ENCODE measurements at places on chromosomes 6 and 20. TPM values are rescaled to one million over a fixed set of nuclear protein-coding genes. Genes with fewer than 3 reads are reported as not detected.

DNA sequence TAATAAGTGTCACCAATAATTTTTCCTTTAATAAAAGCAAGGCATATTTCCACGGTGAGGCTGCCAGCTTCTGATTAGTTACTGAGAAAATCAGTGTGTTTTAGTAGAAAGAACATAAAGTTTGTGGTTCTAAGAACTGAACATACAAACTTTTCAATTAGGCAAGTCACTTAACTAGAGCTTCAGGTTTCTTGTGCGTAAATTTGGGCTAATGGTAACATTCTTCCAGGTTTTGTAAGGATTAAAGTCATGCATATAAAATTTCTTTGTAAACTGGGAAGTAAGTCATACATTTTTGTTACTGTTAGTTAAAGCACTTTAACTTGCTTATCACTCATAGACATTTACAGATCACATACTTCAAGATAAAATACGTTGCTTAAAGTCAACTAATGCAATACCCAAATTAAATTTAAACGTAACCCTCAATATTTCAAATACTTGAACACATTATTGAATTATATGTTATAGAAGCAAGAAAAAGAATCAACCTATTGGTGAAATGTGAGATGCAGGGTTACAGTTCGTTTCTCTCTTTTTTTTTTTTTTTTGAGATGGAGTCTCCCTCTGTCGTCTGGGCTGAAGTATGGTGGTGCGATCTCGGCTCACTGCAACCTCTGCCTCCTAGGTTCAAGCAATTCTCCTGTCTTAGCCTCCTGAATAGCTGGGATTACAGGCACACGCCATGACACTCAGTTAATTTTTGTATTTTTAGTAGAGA is 327.3 kb upstream of the NOX3 start:
- no peak for ATAC-seq

DNA sequence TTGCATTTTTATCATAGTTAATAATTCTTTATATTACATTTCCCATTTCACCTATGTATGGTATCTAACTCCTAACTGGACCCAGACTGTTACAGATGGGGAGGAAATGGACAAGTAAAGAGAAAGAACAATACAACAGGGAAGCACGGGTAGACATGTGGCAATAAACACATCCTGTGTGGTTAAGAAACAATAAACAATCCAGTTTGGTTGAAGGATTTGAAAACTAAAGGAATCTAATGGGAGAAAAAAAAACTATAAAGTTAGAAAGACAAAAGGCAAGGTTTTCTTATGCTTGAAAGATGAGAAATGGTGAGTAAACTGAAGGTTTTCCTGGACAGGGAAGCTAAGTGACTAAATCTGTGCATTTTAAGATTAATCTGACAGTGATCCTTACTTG is 34.9 kb upstream of the ALDH8A1 start:
- ATAC-seq = no peak

- peak; percentile 96 for ATAC-seq
Measured at GRCh38 chr6:167855825-167856425, 29.2 kb downstream of the AFDN start.

- no peak for ATAC-seq
Measured at GRCh38 chr6:118536478-118536877, 11.6 kb upstream of the PLN start.

GRCh38 chr6:69774740-69775584 is 21.8 kb downstream of the LMBRD1 start:
- no peak for ATAC-seq

DNA sequence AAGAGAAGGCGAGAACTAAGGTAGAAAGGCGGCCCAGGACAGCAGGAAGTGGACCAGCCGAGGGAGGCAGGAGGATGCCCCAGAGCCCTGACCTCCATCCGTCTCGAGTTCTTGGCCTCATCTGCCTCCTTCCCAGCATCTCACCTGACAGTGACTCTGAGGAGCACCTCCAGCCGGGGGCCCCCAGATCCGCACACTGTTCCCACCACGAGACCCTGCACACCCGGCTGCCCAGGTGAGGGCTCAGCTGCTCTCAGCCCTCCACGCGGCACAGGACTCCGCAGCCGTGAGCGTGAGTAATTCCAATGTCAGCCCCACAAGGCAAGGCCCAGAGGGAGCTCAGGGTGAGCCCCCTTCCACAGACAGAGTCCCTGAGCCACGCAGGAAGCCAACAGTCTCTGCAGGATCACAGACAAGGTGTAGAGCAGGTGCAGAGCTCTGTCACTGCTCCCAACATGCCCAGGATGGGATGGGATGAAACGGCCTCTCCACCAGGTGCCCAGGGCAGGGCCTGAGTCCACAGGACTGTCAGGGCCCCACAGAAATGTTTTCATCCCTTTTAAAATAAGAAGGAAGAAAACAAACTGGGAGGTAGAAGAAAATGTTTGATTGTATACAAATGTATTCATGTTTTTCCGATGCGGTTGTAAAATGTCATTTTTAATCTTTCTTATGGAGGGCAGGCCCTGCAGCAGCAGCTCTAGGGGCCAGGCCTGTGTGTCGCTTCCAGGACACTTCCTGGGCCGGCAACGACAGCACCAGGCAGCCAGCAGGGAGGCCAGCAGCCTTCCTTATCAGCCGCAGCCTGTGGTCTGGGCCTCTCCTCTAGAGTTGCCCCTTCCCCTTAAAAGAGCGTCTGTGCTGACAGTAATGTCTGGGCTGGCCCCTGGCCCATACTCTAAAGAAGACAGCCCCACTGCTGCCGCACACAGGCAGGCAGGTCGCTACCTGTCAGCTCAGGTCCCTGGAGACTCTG is 66.9 kb downstream of the DLL1 start:
- ATAC-seq = peak; percentile 19

DNA sequence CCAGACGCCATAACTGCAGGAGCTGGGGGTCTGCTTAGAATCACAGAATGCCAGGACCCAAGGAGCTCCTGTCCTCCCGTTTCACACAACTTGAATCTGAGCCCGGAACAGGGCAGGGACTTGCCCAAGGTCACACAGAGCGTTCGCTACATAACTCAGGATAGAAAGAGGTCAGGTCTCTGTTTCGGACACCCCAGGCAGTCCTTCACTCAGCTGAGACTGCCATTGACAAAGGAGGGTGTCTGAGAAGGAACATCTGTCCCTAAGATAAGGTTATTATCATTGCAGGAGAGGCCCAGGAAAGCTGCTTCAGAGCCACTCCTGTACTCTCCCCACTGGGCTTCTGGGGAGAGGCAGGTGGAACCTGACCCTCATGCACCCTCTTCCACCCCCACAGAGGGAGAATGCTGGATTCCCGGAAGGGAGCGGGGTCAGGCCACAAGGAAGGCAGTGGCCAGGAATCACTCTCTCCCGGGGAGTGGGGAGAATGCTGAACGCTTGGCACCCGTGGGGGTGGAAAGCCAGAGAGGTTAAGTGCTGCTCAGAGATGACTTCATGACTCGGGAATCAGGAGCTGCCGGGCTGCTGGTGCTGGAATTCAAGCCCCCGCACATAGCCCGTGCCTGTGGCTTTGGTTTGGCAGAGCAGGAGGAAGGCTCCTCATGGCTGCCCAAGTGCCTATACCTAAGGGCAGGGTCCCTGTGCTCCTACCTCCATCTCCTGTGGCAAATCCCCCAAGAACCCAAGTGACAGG is 10.7 kb downstream of the SDC4 start:
- peak; percentile 10 for ATAC-seq

DNA sequence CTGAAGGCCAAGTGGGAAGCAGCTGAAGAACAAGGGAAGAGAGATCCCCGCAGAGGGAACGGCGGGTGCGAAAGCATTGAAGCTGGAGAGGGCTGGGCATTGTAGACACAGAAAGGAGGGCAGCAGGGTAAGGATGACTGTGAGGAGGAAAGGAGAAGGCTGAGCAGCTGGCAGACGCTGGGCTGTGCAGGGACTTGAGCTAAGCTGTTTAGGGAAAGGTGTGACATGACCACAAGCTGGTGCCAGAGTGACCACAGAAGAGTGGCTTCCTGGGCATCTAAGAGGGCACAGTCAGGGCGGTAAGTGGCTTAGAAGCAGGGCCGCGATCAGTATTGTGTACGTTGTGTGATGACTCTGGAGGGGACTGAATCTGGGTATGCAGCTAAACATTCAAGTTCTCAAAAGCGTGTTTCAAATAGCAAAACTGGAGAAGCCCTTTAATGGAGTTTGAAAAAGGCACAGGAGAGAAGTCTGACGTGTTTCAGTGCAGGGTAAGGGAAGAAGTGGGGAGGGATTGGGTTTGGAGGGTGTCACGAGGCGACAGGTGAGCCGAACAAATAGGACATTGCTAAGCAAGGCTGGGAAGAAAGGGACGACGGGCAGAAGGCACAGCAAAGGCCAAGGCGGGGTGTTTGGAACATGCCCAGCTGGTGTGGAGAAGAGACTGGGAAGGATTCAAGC is 46.1 kb upstream of the ARFGEF2 start:
- no peak for ATAC-seq

DNA sequence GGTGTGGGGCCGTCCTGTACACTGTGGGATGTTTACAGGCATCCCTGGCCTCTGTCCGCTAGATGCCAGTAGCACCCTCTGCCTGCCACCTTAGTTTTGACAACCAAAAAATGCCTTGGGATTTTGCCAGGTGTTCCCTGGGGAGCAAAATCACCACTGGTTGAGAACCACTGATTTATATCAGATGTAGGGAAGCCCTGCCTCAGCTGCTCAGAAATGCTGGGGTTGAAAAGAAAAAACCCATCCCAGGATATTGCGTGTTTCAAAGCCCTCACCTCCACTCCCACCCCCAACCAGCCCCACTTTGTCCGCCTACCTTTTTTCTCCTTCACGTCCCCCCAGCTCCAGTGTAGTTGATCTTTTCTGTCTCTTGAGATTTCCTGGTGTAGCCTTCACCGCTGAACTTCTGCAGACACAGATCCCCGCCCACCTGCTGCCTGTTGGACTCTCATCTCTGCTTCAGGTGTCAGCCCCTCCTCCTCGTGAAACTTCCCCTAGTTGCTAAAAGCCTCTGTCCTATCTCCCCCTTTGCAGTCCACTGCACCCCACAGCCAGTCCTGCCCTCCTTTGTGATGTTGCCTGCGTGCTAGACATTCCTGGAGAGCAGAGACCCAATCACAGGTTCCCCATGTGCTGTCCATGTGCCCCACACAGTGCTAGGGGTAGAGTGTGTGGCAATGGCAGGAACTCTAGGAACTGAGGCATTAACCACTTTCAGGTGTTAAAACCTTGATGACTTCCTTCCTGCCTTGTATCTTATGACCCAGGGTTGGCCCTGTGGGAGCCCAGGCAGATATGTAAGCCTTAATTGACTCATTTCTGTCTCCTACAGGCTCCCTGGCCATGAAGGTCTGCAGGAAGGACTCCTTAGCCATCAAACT is 98.9 kb downstream of the TBC1D7 start:
- ATAC-seq = no peak

GRCh38 chr20:10332656-10333415 is 101.2 kb downstream of the MKKS start:
- peak; percentile 67 for ATAC-seq

DNA sequence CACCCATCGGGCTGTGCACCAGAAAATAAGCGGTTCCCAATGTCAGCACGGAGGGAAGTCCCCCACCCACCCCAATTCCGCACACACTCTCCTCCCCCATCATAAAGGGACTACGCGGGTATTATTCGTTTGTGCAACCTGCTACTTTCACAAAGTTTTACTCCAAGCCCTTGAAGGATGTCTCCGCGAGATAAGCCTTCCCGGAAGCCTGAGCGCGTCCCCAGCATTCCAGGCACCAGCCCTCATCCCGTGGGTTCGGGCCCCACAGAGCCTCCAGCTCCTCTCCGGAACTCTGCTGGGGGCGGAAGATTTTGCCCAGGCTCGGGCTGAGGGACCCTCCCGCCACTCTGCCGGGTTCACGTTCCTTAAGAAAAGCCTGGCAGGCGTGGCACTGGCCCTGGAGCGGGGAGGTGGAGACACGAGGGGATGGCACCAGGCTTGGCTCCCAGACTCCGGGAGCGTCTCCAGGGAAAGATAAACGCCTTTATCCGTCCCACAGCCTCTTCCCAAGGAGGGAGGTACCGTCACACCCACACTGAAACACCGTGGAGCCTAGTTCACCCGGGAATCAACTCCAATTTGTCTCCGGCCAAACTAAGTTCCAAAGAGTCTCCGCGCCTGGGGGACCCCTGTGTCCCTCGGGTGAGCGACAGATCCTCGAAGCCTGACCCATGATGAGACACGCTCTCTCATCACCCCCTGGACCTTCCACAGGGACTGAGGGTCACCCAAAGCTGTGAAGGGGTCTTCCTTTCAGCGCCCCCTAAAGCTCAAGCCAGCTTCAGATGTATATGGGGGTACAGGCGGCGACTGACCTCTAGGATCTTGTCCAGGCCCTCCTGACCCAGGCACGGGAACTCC is 934 bp downstream of the KCNK5 start:
- no peak for ATAC-seq

DNA sequence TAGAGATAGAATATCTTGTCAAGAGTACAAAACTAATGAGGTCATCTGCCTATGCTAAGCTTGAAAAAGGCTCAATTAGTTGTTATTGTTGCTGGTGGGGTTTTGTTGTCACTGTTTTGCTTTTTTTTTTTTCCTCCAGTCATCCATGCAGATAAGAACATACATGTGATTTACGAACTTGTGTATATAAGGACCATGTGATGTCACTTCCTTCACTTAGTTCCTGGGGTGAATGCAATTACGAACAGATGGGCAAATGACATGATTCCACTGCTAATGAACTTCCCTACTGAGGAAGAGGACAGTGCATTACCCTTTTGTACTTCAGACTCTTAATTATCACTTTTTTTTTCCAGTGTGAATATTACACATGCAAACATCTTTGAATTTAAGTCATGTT is 1175.3 kb upstream of the GJE1 start:
- peak; percentile 77 for ATAC-seq

CYP21A2 gene
- 0.16 TPM for total RNA-seq

ATP6V1G2 gene
- total RNA-seq = 84.0 TPM

MRAP2 gene
- total RNA-seq = 0.23 TPM

OLIG3 gene
- 0.30 TPM for total RNA-seq

DEFB128 gene
- not detected for total RNA-seq

FILIP1 gene
- total RNA-seq = 0.62 TPM

SCRT2 gene
- total RNA-seq = 11.0 TPM

BMP2 gene
- total RNA-seq = 5.5 TPM

SNAP25 gene
- 10.1 TPM for total RNA-seq

MUCL3 gene
- total RNA-seq = 0.29 TPM

CDYL gene
- 100 TPM for total RNA-seq

EEF1A2 gene
- 7.4 TPM for total RNA-seq
